ENCODE measurements at places on chromosomes 11 and 22. TPM values are rescaled to one million over a fixed set of nuclear protein-coding genes. Genes with fewer than 3 reads are reported as not detected.
A peak's percentile ranks its signal among the peaks of the same experiment; 100 is the strongest.

The DRICH1 gene
- total RNA-seq = 1.1 TPM

The GPHA2 gene
- total RNA-seq = not detected

- H3K4me3 ChIP-seq = peak within 1 kb of the TSS; percentile 56
- no peaks in the 10 kb centered on the region for H3K27me3 ChIP-seq
- H3K27ac ChIP-seq = peak within 1 kb of the TSS; percentile 71
- no peak for DNase-seq
These were observed at the start of gene MPPED2 for GRCh38 chr11:30586251-30587144. MPPED2 (minus strand) TSS chr11:30586353; CDS start chr11:30580373, 5,980 bp downstream.

GRCh38 chr11:92264350-92264749 is 39.7 kb downstream of the FAT3 start:
- no peaks in the 10 kb centered on the region for H3K4me1 ChIP-seq
- DNase-seq = no peak
- H3K27me3 ChIP-seq = no peaks in the 10 kb centered on the region
- H3K36me3 ChIP-seq = no peaks in the 10 kb centered on the region
